ENCODE measurements at places on chromosomes 1 and 21.
A peak's percentile ranks its signal among the peaks of the same experiment; 100 is the strongest.

DNA sequence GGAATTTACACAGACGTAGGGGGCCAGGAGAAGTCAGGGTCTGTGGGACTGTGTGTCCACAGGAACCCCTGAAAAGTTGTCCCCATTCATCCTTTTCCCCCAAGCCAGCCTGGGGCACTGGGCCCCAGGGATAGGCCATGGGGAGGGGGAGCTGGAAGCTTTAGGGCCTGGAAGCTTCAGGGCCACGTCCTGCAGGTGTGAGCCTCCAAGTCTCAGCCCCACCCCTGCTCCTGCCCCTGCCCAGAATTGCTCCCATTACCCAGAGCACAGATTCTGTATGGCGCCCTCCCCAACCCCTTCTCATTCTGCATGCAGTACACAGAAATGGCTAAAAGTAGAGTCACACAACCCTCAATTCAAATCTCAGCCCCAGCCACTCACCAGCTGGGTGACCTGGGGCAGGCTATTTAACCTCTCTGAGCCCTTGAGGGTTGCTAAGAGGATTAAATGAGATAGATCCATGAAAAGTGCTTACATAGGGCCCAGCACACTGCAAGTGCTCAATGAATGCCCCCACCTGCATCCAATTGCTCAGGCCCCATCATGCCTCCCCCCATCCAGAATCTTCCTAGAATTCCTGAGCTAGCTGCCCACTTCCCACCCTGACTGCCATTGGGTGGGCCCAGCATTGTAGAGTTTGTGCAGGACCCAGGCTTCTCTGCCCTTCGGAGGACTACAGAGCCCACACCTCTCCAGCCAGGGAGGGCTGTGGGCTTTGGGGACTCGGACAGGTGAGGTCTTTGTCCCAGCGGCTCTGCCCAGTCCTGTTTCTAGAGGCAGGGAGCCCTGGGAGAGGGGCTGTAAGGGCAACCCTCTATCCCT is 6.5 kb downstream of the RAP1GAP start:
- no peak for DNase-seq

- DNase-seq: no peak
These were observed 109.0 kb downstream of the SIK1 start for GRCh38 chr21:43317959-43318358.

- DNase-seq: no peak
These were observed 34.9 kb downstream of the SIM2 start for GRCh38 chr21:36733857-36734256.

DNA sequence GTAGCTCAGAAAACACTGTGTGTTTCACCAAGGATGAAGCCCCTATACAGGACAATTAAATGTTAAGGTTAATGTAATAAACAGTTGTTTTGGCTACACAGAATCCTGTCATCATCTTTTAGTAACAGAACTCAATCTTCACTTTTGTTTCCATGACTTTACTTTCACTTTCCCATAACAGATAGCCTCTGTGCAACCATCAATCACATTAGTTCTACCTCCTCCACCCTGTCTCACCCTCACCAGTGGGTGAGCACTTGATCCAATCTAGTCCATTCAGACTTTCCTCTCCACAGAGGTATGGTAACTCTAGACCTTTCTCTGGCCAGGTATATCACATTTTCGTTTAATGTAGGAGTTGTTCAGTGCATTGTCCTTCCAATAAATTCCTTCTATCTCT is 1018.5 kb downstream of the ADGRL2 start:
- no peak for DNase-seq

- DNase-seq: no peak
These were observed 35.1 kb downstream of the PRDM16 start for GRCh38 chr1:3103967-3104677.

GRCh38 chr1:30225357-30225756 is 498.0 kb downstream of the MATN1 start:
- DNase-seq: no peak

DNA sequence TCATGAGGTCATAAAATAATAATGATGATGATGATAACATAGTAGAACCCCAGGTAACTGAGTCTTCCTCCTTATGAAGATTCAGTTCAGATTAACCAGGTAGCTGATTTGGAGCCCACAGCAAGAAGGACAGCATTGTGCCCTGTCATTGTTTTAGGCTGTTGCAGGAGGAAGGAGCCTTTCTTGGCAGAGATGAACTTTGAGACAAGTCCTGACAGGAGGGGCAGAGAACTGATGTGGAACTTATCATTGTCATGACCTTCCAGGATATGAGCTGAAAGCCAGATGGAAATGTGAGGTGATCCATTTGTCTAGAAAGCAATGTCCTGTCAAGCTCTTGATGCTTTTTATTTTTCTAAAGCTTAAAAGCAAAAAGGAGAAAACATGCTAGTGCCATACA is 132.6 kb upstream of the COA6 start:
- no peak for DNase-seq

DNA sequence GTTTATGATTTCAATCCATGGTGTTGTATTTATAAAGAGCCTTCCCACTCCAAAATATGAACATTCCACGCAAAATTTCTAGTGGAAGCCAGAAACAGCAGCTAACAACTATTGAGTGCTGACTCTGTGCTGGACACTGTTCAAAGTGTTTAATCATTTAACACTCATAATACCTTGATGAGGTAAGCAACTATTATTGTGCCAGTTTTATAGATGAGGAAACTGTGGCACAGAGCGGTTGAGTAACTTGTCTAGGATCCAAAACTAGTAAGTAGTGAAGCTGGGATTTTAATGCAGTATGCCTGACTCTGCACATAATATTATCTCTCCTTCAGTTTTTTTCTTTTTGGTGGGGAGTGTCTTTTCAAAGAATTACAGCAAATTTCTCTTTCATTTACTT is 228.3 kb downstream of the SLC35F3 start:
- DNase-seq: no peak

- DNase-seq: peak; percentile 86
These were observed 28.2 kb downstream of the VAV3 start for GRCh38 chr1:107936498-107937481.

Measured in CD8-positive, alpha-beta T cell (primary cell).